ENCODE measurements at places on chromosomes 7 and 10.
A peak's percentile ranks its signal among the peaks of the same experiment; 100 is the strongest.

DNA sequence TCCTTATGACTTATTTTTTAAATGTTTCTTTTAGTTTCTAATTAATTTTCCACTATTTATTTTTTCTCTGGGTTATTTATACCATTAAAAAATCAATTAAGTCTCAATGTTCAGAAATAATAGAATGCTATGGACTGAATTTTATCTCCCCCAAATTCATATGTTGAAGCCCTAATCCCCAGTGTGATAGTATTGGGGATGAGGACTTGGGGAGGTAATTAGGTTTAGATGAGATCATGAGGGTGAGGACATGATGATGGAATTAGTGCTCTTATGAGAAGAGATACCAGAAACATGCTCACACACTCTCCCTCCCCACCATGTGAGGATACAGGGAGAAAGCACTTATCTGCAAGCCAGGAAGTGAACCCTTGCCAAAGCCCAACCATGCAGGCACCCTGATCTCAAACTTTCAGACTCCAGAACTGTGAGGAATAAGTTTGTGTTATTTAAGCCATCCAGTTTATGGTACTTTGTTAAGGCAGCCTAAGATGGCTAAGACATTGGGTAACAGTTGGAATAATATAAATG is 202.6 kb downstream of the MDFIC start:
- no peak for DNase-seq

DNA sequence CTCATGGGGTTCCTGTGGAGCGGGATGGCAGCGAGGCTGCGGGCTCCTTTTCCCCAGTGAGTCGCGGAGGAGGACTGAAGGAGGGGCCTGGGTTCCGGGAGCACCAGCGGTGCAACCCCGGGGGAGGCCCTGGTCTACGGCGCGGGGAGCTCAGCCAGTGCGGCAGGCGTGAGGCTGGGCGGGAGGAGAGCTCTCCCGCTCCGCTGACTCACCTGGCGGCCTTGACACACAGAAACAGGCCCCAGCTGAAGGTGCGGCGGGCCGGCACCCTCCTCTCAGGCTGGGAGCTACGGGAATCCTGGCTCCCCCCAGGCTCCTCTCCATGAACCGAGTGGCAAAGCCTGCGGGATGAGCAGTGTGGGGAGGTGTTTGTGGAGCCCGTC is 6.8 kb upstream of the NOM1 start:
- DNase-seq: no peak

GRCh38 chr7:134690016-134690415 is 43.4 kb downstream of the BPGM start:
- DNase-seq: no peak

GRCh38 chr7:40393660-40394059 is 258.9 kb downstream of the SUGCT start:
- no peak for DNase-seq

DNA sequence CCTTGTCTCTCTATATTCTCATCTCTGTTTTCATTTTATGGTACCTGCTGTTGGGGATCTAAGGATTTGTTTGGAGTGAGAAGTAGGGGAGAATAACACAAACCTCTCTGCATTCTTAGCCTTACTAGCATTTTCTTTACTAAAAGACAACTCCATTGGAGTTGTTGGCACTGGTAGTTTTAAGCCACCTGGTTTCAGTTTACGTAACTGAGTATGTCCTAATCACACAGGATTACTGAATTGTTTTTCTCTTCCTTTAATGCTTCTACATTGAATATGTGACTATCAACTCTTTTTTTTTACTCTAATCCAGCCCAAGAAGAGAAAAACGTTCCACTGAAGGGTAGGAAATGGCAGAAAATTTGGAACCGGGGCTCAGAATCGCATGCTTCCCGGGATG is 30.0 kb upstream of the TRIL start:
- no peak for DNase-seq

- no peak for DNase-seq
Observed at GRCh38 chr10:95790982-95791381, 35.0 kb downstream of the ENTPD1 start.

- no peak for DNase-seq
Observed at GRCh38 chr7:151756076-151756731, 120.7 kb downstream of the PRKAG2 start.

- DNase-seq: no peak
Observed at GRCh38 chr7:114414156-114415063, at the start of gene FOXP2. Gene FOXP2 (plus strand): TSS chr7:114414815. CDS start chr7:114426512, 11,697 bp downstream.

- no peak for DNase-seq
Observed at GRCh38 chr7:139457153-139457946, 26.1 kb downstream of the KLRG2 start.

DNA sequence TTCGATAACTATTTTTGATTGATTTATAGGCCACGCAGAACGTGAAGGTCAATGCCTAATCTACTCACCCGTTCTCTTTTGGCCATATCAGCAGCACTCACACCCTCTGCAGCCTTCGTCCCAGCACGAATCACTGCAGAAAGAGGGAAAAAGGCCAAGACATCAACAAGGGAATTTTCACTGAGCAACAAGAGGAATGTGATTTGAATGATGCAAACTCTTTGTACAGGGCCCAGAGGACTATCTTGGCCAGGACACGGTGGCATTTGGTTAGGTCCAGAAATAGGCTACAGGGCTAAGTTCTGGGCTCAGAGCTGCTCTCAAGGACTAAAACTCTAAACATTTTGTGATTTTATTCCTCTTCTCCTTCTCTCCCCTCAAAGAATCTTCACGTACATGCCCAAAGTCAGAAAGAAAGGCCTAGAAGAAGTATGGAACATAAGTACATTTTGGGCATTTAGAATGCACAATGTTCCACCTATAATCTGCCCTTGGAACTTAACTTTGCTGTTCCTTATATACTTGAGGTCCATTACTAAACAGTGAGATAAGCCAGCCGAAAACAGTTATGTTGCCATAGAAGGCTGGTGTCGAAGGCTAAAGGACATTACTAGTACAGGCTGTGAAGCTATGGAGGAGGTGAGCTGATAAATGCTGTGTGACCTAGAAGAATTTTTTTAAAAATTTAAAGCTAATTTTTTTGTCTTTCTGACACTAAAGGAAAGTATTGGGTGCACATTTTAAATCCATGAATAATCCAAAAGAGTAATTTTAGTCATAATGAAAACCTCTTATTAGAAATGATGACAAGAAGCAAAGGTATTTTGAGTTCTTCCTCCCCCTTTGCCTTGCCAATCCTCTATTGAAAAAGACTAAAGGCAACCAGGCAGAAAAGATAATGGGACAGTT is 20.0 kb downstream of the RBM28 start:
- DNase-seq: no peak

- DNase-seq: no peak
Observed at GRCh38 chr7:123876557-123877256, 31.7 kb downstream of the HYAL4 start.

GRCh38 chr7:82080254-82080927 is 310.5 kb upstream of the HGF start:
- no peak for DNase-seq

- DNase-seq: no peak
Observed at GRCh38 chr10:27730041-27730440, 15.6 kb downstream of the MKX start.

- no peak for DNase-seq
Observed at GRCh38 chr7:26441611-26442277, 150.1 kb downstream of the SNX10 start.

GRCh38 chr7:111855161-111855841 is 293.0 kb upstream of the IMMP2L start:
- peak; percentile 78 for DNase-seq

DNA sequence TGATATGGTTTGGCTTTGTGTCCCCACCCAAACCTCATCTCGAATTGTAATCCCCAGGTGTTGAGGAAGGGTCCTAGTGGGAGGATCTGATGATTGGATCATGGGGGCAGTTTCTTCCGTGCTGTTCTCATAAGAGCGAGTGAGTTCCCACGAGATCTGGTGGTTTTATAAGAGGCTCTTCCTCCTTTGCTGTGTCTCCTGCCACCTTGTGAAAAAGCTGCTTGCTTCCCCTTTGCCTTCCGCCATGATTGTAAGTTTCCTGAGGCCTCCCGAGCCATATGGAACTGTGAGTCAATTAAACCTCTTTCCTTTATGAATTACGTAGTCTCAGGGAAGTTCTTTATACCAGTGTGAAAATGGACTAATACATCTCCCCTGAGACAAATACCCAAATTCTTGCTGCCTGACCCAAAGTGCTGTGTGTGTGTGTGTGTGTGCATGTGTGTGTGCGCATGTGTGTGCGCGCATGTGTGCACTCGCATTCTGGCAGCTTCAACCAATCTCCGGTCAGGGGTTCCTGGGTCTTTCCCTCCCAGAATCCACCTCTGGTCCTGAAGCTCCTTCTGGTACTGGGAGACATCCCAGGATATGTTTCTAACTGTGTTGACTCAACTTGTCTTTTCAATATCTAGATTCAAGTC is 98.1 kb upstream of the LRRC4 start:
- DNase-seq: no peak

DNA sequence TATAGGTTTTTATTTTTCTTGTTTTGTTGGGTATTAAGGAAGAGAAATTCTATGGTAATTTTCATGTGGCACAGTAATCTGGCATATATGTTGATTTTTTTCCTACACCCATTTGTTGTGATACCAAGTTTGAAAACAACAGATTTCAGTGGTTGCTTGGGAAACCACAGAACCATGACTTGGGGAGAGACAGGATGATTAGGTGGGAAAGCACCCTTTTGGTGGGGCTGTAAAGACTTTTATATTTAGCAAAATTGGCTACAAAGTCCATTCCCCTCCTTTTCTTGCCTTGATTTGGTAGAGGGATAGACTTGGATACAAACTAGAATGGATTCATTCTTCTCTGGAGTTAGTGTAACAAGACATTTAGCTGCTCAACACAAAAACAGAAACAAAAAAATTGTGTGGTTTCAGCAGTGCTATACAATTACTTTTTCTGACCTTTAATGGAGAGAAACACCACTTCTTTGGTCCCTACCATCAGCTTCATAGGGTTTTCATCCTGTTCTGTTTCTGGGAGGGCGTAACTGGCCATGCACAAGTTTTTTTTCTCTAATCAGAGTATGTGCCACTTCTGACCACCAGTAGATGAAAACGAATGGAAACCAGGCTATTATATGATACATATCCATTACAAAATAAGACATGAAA is 52.7 kb downstream of the FIGNL1 start:
- no peak for DNase-seq

GRCh38 chr10:94963901-94964300 is 25.4 kb downstream of the CYP2C9 start:
- peak; percentile 13 for DNase-seq

- no peak for DNase-seq
Observed at GRCh38 chr7:26105236-26105635, 46.8 kb upstream of the NFE2L3 start.

- DNase-seq: no peak
Observed at GRCh38 chr10:5325076-5325475, 39.7 kb upstream of the UCN3 start.

GRCh38 chr10:89086801-89087521 is 96.4 kb downstream of the FAS start:
- DNase-seq: peak; percentile 59

DNA sequence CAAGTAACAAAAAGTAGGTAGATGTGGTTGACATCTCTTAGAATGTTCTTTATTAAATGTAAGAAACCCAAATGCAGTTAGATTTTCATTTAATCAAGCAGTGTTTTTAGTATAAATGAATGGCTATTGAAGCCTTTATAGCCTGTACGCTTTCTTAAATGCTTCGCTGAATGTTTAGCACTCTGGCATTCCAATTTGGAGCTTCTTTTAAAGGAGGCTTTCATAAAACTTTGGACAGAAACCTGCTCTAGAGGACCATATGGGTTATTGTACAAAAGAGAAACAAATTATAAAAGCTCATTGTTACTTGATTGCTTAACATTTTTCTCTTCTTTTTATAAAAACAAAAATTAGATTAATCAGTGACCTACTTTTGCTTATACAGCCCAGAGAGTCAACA is 59.5 kb downstream of the KCND2 start:
- no peak for DNase-seq

DNA sequence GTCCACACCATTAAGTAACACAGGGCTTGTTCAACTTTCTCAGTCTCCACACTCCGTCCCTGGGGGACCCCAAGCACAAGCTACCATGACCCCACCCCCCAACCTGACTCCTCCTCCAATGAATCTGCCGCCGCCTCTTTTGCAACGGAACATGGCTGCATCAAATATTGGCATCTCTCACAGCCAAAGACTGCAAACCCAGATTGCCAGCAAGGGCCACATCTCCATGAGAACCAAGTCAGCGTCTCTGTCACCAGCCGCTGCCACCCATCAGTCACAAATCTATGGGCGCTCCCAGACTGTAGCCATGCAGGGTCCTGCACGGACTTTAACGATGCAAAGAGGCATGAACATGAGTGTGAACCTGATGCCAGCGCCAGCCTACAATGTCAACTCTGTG is 81.1 kb upstream of the SAMD8 start:
- DNase-seq: peak; percentile 4

- DNase-seq: no peak
Observed at GRCh38 chr10:93488956-93489528, 6.9 kb upstream of the MYOF start.

DNA sequence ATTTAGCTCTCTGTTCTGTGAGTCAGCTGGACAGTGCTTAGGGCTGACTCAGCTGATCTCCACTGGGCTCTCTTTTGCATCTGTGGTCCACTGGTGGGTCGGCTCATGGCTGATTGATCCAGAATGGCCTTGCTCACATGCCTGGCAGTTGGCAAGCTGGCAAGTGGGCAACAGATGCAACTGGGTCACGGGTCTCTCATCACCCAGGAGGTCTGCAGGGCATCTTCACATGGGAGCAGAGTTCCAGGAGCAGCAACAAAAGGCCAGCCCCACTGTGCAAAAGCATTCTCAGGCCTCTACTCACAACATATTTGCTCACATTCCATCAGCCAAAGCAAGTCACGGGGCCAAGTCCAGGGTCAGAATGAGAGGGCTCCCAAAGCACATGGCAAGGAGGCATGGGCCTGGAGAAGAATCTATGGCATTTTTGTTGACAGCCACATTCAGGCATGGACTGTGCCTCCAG is 98.8 kb downstream of the OAT start:
- no peak for DNase-seq

DNA sequence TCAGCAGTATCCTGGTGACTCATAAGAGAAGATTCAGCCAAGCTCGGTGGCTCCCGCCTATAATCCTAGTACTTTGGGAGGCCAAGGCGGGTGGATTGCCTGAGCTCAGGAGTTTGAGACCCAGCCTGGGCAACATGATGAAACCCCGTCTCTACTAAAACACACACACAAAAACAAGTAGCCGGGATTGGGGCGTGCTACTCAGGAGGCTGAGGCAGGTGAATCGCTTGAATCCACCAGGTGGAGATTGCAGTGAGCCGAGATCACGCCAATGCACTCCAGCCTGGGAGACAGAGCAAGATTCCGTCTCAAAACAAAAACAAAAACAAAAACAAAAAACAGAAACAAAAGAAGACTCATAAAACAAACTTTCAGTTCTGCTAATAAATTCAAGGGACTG is 551.1 kb upstream of the POT1 start:
- no peak for DNase-seq

- DNase-seq: no peak
Observed at GRCh38 chr7:71987200-71987767, 424.9 kb downstream of the CALN1 start.

GRCh38 chr10:16612115-16612980 is 90.7 kb upstream of the C1QL3 start:
- DNase-seq: no peak

- no peak for DNase-seq
Observed at GRCh38 chr10:63064706-63065105, 68.4 kb upstream of the NRBF2 start.

- DNase-seq: no peak
Observed at GRCh38 chr7:24896031-24896501, 83.9 kb downstream of the OSBPL3 start.
